ENCODE measurements at places on chromosomes 13 and 19. TPM values are rescaled to one million over a fixed set of nuclear protein-coding genes. Genes with fewer than 3 reads are reported as not detected.

Gene ZSCAN1
- total RNA-seq: not detected

Gene NCCRP1
- total RNA-seq: 0.08 TPM

Gene ZNF544
- 10.0 TPM for total RNA-seq

Gene LGALS14
- total RNA-seq: not detected

Gene LYPD3
- 0.53 TPM for total RNA-seq

Gene ZFR2
- not detected for total RNA-seq

Gene ZNF724
- 0.58 TPM for total RNA-seq

Gene ZFP82
- total RNA-seq: 0.53 TPM

Gene CGB3
- total RNA-seq: not detected

Gene IGFL1
- not detected for total RNA-seq

Gene CYP2A6
- total RNA-seq: 2,152 TPM

Gene ACP7
- total RNA-seq: not detected

Gene C19orf67
- not detected for total RNA-seq

Gene GJB2
- total RNA-seq: 30.7 TPM

Gene KASH5
- not detected for total RNA-seq

Gene DACT3
- 1.2 TPM for total RNA-seq

Gene KLK2
- total RNA-seq: not detected

Gene NPHS1
- not detected for total RNA-seq

Gene TGFBR3L
- 3.4 TPM for total RNA-seq

Gene IL12RB1
- 0.25 TPM for total RNA-seq

Gene DLL3
- total RNA-seq: not detected

Gene MEF2B
- 2.8 TPM for total RNA-seq

Gene MATK
- total RNA-seq: 0.48 TPM

Gene SIGLEC10
- total RNA-seq: 3.2 TPM

Gene CDC42EP5
- total RNA-seq: 2.4 TPM

Gene TBXA2R
- 4.4 TPM for total RNA-seq

Gene KL
- 0.05 TPM for total RNA-seq

Gene CEACAM4
- 0.25 TPM for total RNA-seq

Gene EFNB2
- total RNA-seq: 4.3 TPM

Gene SPIB
- not detected for total RNA-seq

Gene CASP14
- not detected for total RNA-seq

Gene GSX1
- not detected for total RNA-seq

Gene NCAN
- total RNA-seq: 0.20 TPM

Gene USHBP1
- total RNA-seq: 1.6 TPM

Gene CCL25
- total RNA-seq: 0.30 TPM

Gene SIGLEC8
- total RNA-seq: 1.1 TPM

Gene DCT
- total RNA-seq: 0.30 TPM

Gene LSM4
- 53.3 TPM for total RNA-seq

Gene FGF21
- 0.75 TPM for total RNA-seq

Gene OLFM2
- total RNA-seq: 29.0 TPM

Gene TUBA3C
- total RNA-seq: not detected

Gene PRSS57
- total RNA-seq: not detected

Gene FCHO1
- 1.7 TPM for total RNA-seq

Gene TEX101
- total RNA-seq: not detected

Gene BRSK1
- 0.55 TPM for total RNA-seq

Gene TJP3
- 28.8 TPM for total RNA-seq

Gene MBD3
- total RNA-seq: 40.3 TPM
